ENCODE measurements at places on chromosomes 5 and 9. TPM values are rescaled to one million over a fixed set of nuclear protein-coding genes. Genes with fewer than 3 reads are reported as not detected.
A peak's percentile ranks its signal among the peaks of the same experiment; 100 is the strongest.

- no peak for DNase-seq
Measured at GRCh38 chr5:43294226-43294625, 19.0 kb downstream of the HMGCS1 start.

Gene FGF18
- total RNA-seq = 3.9 TPM

- peak; percentile 65 for DNase-seq
Measured at GRCh38 chr9:120942186-120943001, 15.8 kb upstream of the TRAF1 start.

DNA sequence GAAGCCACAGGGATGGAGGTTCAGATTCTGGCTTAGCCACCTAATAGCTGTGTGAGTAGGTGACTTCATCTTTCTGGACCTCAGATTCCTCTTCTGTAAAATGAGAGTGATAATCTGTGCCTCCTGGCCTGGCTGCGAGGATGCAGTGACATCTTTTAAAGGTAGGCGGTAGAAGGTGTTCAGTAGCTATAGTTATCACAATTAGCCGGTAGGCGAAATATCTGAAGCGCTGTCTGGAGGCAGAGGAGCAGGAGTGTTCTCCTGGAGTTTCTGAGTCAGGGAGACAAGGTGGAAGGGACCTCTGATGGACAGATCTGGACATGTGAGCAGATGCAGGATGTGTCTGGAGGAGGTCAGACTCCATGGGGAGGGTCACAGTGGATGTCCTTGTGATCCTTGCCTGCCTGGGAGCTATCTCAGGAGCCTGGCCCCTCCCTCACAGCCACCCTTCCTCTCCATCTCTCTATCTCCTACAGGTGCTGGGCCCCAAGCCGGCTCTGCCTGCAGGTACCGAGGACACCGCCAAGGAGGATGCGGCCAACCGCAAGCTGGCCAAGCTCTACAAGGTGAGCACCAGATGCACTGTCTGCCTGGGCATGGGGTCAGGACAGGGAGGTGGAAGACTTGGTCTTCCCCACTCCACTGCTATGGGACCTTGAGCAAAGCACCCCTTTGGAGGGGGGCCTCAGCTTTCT lies 45.6 kb downstream of the GSN start:
- no peak for DNase-seq

- DNase-seq = no peak
Measured at GRCh38 chr9:93949694-93950449, 5.3 kb downstream of the BARX1 start.

Gene PNPLA7
- total RNA-seq = 1.5 TPM

DNA sequence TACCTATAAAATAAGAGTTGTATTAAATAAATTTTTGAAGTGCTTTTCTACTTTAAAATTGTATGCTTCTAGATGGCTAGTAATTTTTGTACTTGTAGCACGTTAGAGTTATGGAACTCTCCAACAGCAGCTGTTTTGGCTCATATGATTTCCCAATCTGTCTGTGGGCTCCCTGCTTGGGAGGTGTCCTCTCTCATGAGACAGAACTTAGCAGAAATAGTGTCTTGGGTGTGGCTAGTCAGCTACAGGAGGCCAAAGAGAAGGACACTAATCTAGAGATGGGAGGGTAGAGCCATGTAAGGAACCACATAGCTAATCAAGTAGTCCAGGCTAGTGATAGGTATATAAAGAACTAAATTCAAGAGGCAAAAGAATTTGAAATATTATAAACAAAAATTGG lies 78.4 kb upstream of the DAB2 start:
- DNase-seq = no peak

DNA sequence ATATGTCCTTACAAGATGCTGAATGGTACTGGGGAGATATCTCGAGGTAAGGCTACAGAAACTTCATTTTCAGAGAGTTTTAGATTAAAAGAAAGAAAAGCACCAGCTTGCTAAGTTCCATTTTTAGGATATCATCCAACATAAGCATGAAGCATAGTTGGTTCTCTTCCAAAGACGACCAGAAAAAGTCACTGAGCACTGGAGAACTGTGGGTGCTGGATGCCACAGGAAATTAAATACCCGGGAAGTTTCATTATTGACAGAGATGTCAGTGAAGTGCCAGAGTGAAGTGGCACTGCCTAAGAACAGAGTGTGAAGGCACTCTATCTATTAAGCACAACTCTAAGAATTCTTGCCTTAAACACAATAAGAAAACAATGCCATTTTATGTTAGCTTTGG lies 76.8 kb downstream of the PIK3R1 start:
- peak; percentile 28 for DNase-seq

- DNase-seq = no peak
Measured at GRCh38 chr9:130660683-130661450, 3.5 kb upstream of the PRDM12 start.

DNA sequence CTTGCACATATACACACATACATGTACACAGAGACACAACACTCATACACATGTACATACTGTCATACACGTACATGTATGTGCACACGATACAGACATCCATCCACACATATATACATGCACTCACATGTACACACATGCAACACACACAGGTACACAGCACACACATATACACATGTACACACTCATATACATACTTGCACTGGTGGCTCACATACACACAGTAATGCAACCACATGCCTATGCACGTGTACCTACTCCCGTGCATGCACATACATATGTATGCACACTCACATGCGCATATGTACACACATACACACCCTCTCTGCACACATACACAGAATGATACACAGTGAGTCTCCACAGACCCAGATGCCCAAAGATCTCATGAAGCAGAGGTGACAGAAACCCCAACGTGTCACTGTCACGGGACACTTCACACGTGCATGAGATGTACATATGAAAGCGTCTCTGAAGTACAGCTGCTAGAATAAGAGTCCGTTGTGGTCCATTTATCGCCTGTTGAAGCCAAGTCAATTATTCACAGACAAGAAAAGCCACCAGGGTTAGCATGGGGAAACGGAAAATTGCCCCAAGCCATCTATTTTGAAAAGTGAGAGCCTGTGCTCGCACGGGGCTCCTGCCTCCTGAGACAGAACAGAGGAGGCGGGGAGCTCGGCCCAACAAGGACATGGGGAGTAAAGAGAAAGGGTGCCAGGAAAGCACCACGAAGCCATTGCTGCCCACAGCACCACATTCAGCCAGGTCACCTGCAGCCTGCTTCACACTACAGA lies 24.9 kb downstream of the LPCAT1 start:
- no peak for DNase-seq

- DNase-seq = no peak
Measured at GRCh38 chr9:135554718-135555117, 6.8 kb upstream of the PAEP start.
